ENCODE measurements at places on chromosomes 2 and 18.

- peak; percentile 46 for DNase-seq
These were observed 49.1 kb downstream of the ZNF638 start for GRCh38 chr2:71380665-71381064.

- peak; percentile 65 for DNase-seq
These were observed 336.3 kb downstream of the DYSF start for GRCh38 chr2:71789556-71790204.

DNA sequence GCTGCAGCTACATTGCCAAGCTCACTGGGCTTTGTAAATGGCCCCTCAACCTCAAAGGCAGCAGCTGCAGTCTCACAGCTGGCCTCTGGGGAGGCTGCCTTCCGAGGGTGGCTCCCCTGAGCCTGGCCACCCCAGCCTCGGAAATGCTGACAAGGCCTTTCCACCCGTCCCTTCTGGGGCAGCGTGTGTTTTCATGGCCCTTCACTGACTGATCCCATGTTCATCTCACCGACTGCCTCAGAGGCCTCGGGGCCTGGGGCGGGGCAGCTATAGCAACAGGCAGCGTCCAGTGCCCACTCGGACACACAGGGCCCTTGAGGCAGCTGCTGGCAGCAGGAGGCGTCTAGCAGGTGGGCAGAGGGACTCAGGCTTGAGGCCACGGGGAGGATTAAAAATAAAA, 149.7 kb downstream of the GLI2 start:
- DNase-seq, result no peak

- DNase-seq, result no peak
These were observed 46.3 kb upstream of the LTBP1 start for GRCh38 chr2:32900246-32900973.

DNA sequence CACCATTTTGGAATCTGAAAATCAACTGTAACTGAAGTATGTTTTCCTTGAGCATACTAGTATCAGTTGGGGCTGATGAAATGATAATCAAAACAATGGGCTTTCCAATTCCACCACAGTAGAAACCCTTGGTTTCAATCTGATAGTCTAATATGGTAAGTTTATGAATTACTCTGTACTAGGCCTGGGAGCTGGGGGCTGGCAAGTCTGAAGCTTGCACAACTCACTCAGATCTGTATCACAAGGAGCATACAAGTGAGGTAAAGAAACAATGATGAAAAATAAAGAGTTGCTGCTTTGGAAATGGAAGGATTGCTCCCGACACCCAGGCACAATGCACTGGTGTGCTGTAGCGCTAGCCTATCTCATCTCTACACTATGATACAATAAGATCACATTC, 19.4 kb downstream of the ZEB2 start:
- no peak for DNase-seq

- DNase-seq, result no peak
These were observed 1042.9 kb upstream of the ACVR2A start for GRCh38 chr2:146801886-146802285.
